Umbilical cord (tissue), 2 donors: ENCODE measurements at places on chromosomes 6 and 20.

DNA sequence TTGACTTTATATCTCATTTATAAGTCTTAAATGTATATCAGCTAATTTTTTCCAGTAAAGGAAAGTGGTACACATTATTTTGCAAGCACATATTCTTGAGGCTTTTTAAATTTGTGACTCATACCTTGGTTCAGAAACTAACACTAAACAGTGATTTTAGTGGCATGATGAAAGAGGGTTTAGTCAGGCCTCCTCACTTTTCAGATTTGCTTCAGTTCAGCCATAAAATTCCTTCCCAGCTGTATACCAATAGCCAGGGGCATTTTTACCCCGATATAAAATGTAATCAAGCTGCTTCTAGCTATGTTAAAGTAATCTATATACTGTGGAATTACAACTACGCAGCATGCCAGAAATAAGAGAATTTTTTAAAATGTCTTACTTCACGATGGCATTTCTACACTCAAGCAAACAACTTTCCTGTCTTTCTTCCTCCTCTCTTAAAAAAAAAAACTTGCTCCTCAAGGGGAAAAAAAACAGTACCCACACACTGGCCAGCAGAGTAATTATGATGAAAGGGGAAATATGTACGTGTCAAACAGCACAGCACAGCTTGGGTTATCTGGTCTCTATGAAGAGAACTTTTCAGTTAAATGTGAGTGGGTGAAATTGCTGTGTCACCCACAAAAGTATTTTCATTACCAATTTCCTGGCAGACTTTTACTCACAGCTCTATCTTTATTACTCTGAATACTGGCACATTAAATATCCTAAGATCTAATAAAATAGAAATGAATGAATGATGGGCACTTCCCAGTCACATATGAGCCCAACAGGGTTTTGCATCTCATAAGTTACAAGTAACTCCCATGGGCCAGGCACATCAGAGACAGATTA lies 244.8 kb upstream of the TENT5A start:
- peak; percentile 88 for DNase-seq

GRCh38 chr20:62201173-62202082 lies 18.6 kb downstream of the MTG2 start:
- no peak for DNase-seq

- DNase-seq: no peak
Measured at GRCh38 chr6:12007473-12007872, 4.6 kb upstream of the HIVEP1 start.

GRCh38 chr20:34328928-34329677 lies 25.9 kb upstream of the AHCY start:
- DNase-seq: no peak

DNA sequence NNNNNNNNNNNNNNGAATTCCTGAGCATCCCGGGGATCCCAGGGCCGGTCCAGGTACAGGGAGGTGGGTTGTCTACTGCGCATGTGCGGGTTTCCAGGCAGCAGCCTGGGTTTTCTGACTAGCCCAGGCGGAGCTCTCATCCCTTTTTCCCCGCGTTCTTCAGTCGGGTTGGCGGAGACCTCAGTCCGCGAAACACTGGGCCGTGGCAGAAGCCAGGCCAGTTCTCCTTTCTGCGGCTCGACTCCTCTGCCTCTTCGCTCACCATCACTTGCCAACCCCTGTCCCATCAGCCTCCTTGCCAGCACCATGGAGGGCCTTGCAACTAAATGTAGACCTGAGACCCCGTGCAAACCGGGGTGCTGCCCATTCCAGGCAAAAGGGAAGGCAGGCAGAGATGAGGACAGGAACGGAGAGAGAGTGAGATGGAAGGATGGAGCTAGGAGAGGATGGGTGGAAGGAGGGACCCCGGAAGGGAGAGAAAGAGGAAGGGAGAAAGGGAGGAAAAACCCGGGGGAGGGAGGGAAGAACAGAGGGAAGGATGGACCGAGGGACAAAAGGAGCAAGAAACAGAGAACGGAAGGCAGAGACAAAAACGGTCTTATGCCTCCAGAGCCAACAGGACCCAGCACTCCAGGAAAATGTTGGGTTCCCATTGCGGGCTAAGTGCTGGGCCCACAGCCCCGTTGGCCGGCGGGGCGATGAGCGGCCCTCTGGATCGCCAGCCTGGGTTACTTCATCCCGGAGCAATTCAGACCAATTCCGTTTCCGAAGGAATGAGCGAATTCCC lies 445.4 kb upstream of the DEFB115 start:
- peak; percentile 31 for DNase-seq

GRCh38 chr6:22112461-22112860 lies 184.4 kb downstream of the PRL start:
- no peak for DNase-seq

- no peak for DNase-seq
Measured at GRCh38 chr6:78614961-78615360, 252.4 kb upstream of the IRAK1BP1 start.

DNA sequence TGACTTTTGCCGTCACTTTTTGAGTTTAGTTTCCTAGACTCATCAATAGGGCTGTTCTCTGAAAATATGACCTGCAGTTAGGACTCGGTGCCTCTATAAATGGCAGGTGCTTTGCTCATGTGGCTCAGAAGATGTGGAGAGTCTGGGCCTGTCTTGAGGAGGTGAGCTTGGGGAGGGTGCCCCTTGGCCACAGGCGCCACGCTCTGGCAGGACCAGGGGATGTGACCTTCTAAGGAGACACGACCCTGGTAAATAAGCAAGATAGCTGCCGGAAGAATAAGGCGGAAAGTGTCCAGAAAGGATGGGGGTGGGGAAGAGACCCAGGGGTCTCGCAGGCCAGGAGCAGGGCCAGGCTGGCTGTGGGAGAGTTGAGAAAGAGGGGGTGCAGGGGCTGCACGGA lies 46.6 kb downstream of the TMEM242 start:
- no peak for DNase-seq

- no peak for DNase-seq
Measured at GRCh38 chr6:83603551-83603950, 91.2 kb downstream of the PRSS35 start.

DNA sequence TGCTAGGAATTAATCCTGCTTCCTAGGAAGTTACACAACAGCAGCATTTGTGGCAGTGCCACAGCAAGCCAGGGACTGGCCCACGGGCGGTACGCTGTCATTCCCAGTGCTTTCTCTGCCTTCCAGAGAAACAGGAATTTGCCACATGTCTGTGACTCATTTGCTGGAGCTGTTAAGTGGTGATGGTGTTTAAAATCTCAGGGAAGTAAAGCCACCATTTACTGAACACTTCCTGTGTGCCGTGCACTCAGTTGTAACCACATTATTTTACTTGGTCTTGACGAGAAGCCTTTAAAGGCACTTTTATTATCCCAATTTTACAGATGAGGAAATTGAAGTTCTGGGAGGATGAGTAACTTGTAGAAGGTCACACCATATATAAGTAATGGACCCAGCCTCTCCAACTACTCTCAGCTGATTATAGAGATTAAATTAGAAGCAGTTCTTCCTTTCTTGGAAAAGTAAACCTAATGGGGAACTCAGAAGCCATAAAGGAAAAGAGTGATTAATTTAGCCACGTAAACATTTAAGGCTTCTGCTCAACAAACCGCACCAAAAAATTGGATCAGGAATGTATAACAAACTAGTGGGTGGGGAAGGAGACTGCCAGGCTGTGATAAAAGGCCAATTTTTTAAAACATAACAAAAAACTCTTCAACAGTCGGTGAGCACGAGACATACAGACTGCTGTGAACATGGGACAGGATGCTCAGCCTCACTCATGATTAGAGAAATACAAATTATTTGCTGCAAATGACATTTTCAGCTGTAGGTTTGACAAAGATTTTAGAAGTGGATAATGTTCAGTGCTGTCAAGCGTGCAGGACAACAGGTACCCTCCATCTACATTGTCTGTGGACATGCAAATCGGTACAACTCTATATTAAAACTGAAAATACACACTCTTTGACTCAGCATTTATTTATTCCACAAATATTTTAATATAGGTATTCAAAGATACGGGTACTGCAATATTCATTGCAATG lies 311.2 kb downstream of the NRN1 start:
- no peak for DNase-seq
